ENCODE measurements at places on chromosomes 12 and 14.

DNA sequence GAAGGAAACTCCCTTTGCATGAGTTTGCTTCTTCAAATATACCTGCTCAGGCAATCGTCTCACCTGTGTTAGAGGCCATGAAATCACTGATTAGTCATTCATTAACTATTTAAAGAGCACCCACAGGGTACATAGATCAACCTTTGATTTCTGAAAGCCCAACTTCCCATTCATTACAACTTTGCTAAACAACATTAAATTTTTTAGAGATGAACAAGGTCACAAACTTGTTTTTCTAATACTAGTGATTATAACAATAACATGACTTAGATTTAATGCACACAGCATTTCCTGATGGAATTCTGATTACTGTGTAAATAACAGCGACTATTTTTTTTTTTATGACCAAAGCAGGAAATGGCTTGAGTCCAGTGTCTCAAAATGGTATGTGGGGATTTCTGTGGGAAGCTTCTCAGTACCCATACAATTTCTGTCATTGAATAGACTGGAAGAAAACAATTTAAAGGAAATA, 5.4 kb upstream of the ERO1A start:
- no peak for DNase-seq

DNA sequence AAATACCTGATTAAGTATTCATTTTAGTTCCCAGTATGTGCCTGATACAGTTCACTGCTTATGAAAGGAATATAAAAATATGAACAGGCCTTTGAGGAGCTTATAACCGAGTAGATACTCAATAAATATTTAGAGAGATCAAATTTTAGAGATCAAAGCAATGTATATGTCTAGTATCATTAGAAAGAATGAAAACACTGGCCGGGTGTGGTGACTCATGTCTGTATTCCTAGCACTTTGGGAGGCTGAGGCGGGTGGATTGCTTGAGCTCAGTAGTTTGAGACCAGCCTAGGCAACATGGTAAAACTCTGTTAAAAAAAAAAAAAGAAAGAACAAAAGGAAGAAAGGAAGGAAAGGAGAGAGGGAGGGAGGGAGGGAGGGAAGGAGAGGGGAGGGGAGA, 113.2 kb upstream of the EEA1 start:
- no peak for DNase-seq

DNA sequence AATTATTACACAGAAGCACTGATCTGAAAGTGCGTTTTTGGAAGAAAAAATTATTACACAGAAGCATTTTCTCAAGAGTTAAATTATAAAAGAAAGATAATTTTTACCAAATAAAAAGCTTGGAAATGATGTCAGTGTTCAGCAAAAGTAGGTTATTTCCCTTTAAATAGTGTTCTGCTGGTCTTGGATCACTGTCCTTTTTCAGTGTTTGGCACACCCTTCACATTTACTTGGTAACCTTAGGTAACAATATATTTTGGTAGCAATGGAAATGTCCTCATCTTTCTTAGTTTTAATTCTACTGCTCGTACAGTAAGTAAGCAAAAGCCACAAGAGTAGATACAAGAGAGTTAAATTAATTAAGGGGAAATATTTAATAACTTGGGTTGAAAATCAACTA, 40.3 kb downstream of the FERMT2 start:
- DNase-seq: no peak

DNA sequence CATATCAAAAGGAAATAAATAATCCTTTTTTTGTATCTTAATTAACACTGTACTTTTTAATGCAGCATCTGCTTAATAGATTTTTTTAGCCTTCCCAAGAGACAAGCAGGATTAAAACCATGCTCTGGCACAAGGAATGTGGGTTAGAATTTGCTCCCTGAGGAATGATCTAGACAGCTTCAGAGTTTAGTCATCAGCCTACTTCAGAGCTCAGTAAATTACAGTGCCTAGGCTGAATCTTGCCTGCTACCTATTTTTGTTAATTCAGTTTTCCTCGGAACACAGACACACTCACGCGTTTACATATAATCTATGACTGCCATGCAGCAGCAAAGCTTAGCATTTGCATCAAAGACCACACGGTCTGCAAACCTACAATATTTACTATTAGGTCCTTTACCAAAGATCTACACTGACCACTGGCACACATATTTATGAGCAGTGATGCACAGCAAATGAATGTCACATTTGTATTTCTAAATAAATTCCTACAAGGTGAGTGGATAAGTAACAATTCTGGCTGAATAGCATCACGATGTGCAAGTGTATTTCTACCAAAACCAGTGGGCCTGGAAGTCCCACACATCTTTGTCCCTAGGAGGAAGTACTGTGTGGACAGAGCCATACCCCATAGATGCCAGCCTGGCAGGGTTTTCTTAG, 309.8 kb upstream of the TMEM132C start:
- no peak for DNase-seq

GRCh38 chr14:38127356-38127755, 80.3 kb upstream of the SSTR1 start:
- no peak for DNase-seq

DNA sequence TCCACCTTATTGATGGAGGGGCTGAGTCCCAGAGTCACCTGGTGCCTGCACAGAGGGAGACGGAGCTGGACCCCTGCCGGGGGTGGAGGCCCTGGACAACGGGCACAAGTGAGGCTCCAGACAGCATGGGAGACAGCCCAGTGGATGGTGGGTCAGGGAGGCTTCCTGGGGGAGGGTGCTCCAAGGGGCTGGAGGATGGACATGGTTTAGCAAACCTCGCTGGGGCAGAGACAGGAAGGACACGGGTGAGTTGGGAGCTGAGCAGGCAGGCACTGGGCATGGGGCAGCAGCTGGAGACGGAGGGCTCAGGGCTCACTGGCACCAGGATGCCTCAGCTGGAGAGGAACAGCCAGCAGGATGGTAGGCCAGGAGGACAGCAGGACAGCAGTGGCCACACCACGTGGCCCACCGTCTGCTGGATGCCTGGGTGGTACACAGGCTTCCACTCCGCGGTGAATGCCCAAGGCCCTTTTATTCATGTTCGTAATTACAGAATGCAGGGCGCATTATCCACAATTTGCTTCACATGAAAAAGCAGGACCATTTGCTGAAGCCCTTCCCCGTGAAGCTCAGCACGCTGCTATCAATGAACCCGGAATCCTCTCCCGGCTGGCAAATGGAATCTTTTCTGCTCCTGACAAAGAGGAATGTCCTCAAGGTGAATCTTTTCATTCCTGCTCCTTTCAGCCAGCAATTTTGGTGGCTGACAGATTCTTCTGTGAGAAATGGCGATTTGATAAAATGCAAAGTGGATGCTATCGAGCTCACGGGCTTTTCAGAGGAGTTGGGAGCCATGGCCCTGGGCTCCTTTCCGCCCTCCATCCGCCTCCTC, 138.1 kb upstream of the C14orf180 start:
- DNase-seq: no peak

Data from cardiac muscle cell (in vitro differentiated cells and primary cell).